Right hindlimb (tissue), 1 donor: ENCODE measurements at places on chromosomes 3 and 15.

- DNase-seq = no peak
Observed at GRCh38 chr3:192831111-192831644, 86.5 kb downstream of the MB21D2 start.

- DNase-seq = no peak
Observed at GRCh38 chr15:92907896-92908712, 8.0 kb downstream of the CHD2 start.

- no peak for DNase-seq
Observed at GRCh38 chr3:146640361-146640760, 35.2 kb upstream of the PLSCR5 start.

- DNase-seq = no peak
Observed at GRCh38 chr3:119550192-119550910, 9.1 kb downstream of the CD80 start.

GRCh38 chr15:51830276-51830806 is 888 bp downstream of the TMOD3 start:
- peak; percentile 54 for DNase-seq

DNA sequence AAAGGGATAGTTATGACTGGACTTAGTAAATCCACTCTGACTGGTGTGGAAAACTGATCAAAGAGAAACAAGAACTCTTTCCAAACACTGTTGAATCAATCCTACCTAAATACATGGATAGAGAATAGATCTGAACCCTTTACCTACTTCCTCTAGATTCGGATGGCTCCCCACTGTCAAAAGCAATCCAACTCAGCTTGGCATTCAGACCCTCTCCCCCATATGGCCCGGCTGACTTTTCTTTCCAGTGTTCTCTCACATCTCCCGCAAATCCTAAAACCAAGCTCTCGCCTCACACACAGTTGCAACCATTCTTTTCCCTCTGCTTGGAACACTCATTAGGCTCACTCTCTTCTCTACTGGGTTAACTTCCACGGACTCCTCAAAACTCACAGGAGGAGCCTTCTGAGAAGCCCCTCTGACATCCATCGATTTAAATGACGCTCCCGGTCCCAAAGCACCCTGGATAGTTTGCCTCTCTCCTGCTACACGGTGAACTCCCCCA is 639 bp downstream of the SPICE1 start:
- DNase-seq = no peak

GRCh38 chr3:125107861-125108567 is 52.2 kb upstream of the HEG1 start:
- no peak for DNase-seq

DNA sequence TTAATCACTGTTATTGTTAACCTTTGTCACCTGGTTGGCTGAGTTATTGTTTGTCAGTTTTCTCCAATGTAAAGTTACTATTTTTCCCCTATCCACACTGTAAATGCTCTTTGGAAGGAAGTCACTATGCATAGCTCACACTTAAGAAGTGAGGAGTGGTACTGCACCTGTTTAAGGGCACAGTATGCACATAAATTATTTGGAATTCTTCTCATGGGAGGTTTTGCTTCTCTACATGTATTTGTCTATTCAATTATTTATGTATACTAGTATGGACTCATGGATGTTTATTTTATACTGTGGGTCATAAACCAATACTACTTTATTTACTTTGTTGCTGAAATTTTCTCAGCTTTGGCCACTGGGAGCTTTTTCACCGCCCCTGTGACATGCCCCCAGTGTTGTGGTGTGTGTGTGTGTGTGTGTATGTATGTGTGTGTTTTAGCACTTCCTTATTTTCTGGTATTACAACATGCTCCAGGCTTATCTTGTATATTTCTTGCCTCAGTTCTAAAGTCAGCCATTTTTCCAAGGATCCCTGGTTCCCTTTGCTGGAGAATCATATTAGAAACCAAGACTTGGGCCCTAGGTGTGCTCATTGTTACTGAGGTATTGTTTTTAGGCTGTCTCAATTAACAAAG is 290.5 kb downstream of the KBTBD8 start:
- no peak for DNase-seq

- DNase-seq = no peak
Observed at GRCh38 chr15:79094611-79095021, 4.0 kb upstream of the RASGRF1 start.

- DNase-seq = peak; percentile 50
Observed at GRCh38 chr15:94080416-94080815, 150.9 kb upstream of the MCTP2 start.

- DNase-seq = no peak
Observed at GRCh38 chr3:107819656-107820055, 271.2 kb downstream of the CD47 start.

DNA sequence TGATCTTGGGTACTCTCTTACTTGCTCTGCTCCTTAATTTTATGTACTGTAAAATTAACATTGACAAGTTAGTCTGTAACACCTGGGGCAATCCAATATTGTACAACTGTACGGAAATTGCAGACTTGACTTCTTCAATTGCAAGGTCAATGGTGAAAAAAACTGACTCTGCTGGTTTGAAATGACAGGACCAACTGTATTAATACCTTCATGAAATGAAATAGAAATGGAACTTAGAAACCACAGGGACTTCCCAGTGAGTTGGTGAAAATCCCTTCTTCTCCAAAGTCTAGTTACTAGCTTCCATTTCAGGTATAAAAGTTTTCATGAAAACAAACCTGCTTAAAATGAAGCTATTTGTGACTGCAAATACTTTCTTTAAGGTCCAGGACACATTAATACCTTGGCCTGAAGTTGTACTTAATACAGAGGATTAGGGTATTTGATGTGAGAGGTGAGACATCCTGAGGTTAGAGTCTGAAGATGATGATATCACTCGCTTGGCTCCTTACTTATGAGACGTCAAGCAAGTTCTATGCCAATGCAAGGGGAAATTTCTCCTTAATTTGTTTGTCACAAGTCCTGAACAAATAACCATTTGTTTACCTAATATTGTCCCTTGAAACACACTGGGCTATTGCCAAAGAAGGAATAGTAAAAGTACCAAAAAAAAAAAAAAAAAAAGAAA is 226.2 kb upstream of the TP63 start:
- no peak for DNase-seq
